Purkinje cell (primary cell): ENCODE measurements at places on chromosomes 3 and 15. TPM values are rescaled to one million over a fixed set of nuclear protein-coding genes. Genes with fewer than 3 reads are reported as not detected.

Gene SEMA3G
- 0.20 TPM in 1 of 2 replicates, not detected in the other for polyA plus RNA-seq

Gene GNAT1
- polyA plus RNA-seq: not detected in 2 replicates

Gene MAP6D1
- polyA plus RNA-seq: 8.7 and 13.6 TPM in 2 replicates

Gene ZNF620
- polyA plus RNA-seq: 0.53 and 2.5 TPM in 2 replicates

Gene EOMES
- polyA plus RNA-seq: 0.18 and 0.52 TPM in 2 replicates

Gene CAMK2N2
- 27.7 and 48.7 TPM in 2 replicates for polyA plus RNA-seq

Gene TM4SF18
- polyA plus RNA-seq: 2.3 TPM in 1 of 2 replicates, not detected in the other

Gene GP5
- not detected in 2 replicates for polyA plus RNA-seq

Gene SHC4
- polyA plus RNA-seq: 0.06 and 2.9 TPM in 2 replicates

Gene CCR9
- not detected in 2 replicates for polyA plus RNA-seq

Gene CCR3
- not detected in 2 replicates for polyA plus RNA-seq

Gene DOCK3
- polyA plus RNA-seq: 8.6 and 12.0 TPM in 2 replicates

Gene IMPG2
- 0.05 and 0.27 TPM in 2 replicates for polyA plus RNA-seq

Gene ZNF774
- 2.7 TPM in 1 of 2 replicates, not detected in the other for polyA plus RNA-seq

Gene ARPP21
- polyA plus RNA-seq: 42.6 and 76.9 TPM in 2 replicates

Gene HTR3E
- polyA plus RNA-seq: not detected in 2 replicates

Gene SLC2A2
- polyA plus RNA-seq: 0.09 TPM in 1 of 2 replicates, not detected in the other

Gene CEP63
- 20.3 and 25.9 TPM in 2 replicates for polyA plus RNA-seq

Gene ADAMTS17
- 2.1 TPM in 1 of 2 replicates, not detected in the other for polyA plus RNA-seq

Gene PRRT3
- polyA plus RNA-seq: 4.9 and 5.1 TPM in 2 replicates

Gene DNAH12
- 0.77 TPM in 1 of 2 replicates, not detected in the other for polyA plus RNA-seq

Gene C3orf70
- polyA plus RNA-seq: 4.6 and 5.6 TPM in 2 replicates

Gene C2CD4A
- not detected in 2 replicates for polyA plus RNA-seq

Gene NEO1
- 21.5 and 22.5 TPM in 2 replicates for polyA plus RNA-seq

Gene TMEM207
- not detected in 2 replicates for polyA plus RNA-seq

Gene FMN1
- polyA plus RNA-seq: 0.91 TPM in 1 of 2 replicates, not detected in the other

Gene SLC35A5
- polyA plus RNA-seq: 100 and 118 TPM in 2 replicates

Gene TTLL13
- 0.31 and 0.79 TPM in 2 replicates for polyA plus RNA-seq

Gene CYP1A1
- not detected in 2 replicates for polyA plus RNA-seq

Gene PAQR5
- polyA plus RNA-seq: 0.09 and 0.42 TPM in 2 replicates

Gene HRH1
- 0.54 TPM in 1 of 2 replicates, not detected in the other for polyA plus RNA-seq
